MV-4-11 (cell line): ENCODE measurements at places on chromosomes 7 and 10.

DNA sequence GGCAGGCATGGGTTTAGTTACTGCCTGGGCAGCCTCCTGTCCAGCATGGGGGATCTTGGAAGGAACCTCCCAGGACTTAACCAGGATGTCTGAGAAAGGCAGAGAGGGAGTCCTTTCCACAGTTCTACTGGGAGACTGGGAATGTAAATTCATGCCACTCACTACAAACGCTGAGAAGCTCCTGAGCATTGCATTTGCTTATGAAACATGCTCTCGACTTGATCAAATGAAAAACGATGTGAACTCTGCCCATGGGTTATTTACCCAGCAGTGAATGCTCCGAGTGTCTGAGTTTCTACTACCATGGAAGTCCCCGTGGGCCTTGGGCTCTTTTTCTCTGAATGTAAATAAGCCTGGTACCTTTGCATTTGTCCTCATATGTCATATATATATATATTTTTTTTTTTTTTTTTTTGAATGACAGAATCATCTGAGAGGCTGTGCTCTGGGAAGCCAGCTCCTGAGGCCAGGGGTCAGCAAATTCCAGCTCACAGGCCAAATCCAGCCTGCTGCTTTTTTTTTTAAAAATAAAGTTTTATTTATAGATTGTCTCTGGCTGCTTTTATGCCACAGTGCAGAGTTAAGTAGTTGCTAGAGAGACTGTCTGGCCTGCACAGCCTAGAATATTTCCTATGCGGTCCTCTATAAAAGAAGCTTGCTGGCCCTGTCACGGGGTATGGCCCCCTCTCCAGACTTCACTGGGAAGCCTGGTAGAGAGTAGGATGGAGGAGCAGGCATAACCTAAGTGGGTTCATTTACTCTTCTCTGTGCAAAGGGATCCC, 21.4 kb upstream of the RAPGEF5 start:
- DNase-seq: no peak

DNA sequence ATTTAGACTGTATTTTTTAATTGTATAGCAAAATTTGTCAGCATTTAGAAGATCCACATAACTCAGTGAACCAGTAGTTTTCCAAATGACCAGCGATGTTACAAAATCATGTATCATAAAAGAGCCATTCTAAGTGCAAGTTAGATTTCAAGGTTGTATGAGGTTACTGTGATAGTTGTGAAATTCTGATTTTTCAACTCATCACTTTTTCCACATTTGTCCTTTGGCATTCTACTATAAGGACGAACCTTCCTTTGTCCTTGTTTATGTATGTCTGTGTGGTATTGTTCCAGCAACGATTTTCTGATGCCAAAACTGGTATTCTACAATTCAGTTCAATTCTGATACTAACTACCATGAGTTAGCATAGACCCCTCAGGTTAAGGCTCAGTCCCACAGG, 64.2 kb downstream of the TAX1BP1 start:
- no peak for DNase-seq

- DNase-seq: no peak
These were observed 208.0 kb upstream of the FERD3L start for GRCh38 chr7:19353180-19353579.

DNA sequence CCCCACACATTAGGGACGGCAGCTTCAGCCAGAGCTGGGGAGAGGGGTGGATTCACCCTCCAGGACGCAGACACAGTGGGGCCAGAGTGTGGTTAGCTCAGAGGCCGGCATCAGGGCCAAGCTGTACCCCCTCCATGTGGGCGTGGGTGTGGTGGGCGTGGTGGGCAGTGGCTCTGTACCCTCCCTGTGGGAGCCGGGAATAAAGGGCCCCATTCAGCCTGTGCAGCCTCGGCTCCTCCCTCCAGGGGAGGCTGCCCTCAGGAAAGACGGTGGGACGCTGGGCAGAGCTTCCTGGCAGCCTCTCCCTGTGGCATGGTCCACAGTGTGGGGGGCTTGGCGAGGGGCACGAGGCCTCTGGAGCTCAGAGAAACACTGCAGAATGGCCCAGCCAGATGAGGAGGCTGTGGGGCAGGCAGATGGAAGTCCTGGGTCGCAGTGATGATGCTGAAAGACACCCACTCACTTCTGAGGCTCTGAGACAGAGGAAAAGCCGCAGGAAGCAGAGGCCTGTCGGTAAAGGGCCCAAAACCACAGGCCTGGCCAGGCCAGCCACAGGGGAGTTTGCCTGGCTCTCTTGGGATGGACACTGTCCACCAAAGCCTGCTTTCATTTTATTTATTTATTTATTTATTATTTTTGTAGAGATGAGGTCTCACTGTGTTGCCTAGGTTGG, 108.0 kb downstream of the SH3PXD2A start:
- DNase-seq: no peak

- DNase-seq: peak; percentile 10
These were observed 881 bp upstream of the SSBP1 start for GRCh38 chr7:141737118-141737835.

GRCh38 chr10:90658791-90659190, 199.0 kb downstream of the HTR7 start:
- DNase-seq: no peak

DNA sequence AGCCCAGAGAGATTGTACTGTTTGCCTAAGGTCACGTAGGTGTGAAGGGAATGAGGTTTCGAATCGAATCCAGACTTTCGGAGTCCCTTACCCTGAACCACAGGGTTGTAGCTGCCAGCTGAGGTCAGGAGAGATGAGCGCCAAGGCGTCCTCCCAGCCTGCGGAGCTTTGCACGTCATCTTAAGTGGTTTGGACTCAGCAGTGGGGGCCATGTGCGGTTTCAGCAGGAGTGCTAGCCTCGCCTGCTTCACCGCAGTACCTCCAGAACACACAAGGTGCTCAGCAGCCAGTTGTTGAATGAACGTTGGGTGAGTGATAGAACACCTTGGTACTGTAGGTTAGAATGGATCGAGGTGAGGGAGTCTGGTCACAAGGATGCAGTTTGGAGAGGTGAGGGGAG, 74.9 kb upstream of the PPIF start:
- DNase-seq: no peak

- peak; percentile 17 for DNase-seq
These were observed 3.8 kb upstream of the NRCAM start for GRCh38 chr7:108459922-108460551.

DNA sequence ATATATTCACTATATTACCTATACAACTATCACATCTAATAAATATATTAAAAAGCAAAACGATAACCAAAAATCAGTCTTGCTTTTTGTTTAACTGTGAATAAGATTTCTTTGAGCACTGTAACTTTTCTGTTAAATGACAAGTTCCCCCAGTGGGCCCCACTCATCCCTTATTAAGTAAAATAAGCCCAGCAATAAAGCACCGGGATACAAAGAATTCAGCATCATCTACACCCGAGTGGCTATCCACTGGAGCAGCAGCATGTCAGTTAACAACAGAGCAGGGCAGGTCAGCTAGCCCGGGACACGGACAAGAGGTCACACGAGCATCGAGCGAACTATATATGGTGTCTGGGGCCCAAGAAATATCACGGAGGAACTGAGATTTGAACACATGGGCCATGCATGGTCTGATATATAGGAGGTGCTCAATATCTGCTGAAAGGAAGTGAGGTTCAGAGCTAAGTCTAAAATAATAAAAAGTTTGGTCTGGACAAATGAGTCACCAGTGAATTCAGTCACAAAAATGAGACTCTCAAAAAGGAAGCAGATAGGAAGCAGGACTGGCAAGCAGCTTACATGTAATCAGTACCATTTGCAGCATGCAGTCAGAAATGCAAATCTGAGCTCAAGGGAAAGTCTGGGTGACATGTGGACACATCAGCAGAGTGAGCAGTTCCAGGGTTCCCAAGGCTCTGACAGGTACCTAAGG, 4.1 kb downstream of the ERCC6 start:
- DNase-seq: peak; percentile 81

- DNase-seq: no peak
These were observed 90.0 kb downstream of the ST7 start for GRCh38 chr7:117043108-117043825.

DNA sequence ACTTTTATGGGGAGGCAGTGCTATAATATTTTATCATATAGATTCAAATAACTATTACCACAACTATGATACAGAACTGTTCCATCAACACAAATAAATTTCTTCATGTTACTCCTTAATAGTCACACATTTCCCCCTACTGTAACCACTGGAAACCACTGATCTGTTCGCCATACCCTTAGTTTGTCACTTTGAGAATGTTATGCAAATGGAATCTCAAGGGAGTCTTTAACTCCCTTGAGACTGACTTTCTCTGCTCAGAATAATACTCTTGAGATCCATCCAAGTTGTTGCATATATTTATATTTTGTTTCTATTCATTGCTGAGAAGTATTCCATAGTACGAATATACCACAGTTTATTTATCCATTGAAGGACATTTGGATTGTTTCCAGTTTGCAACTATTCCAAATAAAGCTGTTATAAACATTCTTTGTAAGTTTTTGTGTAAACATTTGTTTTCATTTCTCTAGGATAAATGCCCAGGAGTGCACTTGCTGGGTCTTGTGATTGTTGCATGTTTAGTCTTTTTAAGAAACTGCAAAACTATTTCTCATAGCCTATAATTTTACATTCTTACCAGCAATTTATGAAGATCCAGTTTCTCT, 19.7 kb upstream of the PON2 start:
- DNase-seq: no peak

DNA sequence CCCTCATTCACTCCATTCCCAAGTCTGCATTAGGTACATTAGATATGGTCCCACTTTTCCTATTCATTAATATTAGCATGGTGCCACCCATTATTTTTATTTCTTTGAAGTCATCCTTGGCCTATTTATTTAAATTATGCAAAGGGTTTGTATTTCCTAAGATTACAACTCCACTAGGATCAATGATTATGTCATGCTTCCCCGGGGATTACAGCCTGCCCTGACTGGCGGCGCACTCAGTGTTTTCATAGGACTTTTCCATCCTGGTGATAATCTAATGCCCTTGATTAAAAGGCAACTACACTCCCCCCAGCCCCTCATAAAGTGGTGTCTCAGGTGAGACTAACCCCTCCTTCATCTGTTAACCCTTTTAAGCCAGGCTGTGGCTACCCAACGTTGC, 187.2 kb downstream of the POU6F2 start:
- no peak for DNase-seq

- no peak for DNase-seq
These were observed 108.6 kb downstream of the SEMA3A start for GRCh38 chr7:84085998-84086397.

- no peak for DNase-seq
These were observed 221.0 kb downstream of the CDK14 start for GRCh38 chr7:90817151-90817550.

GRCh38 chr7:32564542-32564941, 69.3 kb downstream of the AVL9 start:
- DNase-seq: peak; percentile 36

GRCh38 chr10:121880895-121881294, 46.9 kb downstream of the ATE1 start:
- peak; percentile 81 for DNase-seq

DNA sequence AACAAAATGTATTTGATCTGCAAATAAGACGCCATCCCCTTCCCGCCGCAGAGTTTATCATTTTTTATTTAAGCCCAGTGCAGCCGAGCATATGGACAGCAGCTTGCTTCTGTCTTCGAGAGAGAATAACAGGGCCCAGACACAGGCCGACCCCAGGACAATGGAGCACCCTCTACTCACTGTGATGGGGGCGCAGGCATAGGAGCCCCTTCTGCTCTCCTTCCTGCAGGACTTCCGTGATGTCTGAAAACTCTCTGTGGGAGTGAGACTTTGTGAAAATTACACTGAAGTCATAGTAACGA, 134.8 kb downstream of the OAT start:
- DNase-seq: no peak

GRCh38 chr7:151186640-151187408, at the start of gene ASB10:
ASB10 (minus strand) TSS chr7:151187250; CDS start chr7:151187130, 120 bp downstream.
- DNase-seq: no peak

GRCh38 chr7:83178066-83178465, 15.4 kb upstream of the PCLO start:
- no peak for DNase-seq

DNA sequence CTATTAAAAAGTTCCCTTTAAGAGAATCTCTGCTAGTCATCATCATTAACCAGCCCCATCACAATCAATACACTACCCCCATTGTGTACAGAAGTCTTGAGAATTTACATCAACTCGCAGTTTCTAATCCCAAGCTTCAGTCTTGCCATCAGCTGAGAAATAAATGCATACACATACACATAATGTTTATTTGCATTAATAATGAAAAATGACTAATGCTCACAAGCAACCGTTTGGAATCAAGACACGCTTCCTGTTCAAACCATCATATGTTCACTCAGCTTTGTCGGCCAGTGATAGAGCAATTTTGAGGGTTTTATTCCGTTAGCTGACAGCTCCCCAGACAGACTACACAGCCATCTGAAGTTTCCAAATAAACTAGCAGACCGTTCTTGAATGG, 287.1 kb downstream of the SFMBT2 start:
- no peak for DNase-seq

DNA sequence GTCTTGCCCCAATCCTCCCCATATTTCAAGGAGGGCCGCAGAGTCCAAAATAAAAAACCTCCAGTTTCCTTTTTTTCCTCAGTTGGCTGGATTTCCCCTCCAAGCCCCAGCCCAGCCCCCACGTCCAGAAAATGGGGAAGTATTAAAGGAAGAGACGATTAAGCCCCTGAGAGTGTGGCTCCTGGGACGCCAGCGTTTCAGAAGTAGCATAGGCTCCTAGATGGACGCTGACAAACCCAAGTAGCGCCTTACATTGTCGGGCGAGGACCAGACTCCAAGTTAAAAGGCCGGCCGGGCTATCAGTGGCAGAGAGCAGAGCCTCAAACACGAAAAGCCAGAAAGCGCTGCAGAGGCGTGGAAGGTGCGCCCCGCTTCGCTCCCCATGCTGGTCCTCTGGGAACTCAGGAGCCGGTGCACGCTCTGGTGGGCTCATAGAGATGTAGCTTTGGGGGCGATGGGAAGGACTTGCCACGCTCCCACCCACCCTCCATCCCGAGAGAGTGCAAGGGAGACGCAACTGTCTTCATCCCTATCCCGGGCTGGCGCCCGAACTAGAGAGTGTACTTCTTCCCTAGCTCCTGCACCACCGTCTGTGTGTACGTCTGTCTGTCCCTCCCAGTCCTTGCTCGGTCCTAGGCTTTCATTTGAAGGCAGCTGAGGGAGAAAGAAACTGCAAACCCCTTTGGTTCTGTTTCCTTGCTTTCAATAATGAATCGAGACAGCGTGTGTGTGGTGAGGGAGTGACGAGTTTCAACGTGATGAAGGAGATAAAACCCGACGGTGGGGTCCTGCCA, 6.3 kb upstream of the EMX2 start:
- DNase-seq: no peak

DNA sequence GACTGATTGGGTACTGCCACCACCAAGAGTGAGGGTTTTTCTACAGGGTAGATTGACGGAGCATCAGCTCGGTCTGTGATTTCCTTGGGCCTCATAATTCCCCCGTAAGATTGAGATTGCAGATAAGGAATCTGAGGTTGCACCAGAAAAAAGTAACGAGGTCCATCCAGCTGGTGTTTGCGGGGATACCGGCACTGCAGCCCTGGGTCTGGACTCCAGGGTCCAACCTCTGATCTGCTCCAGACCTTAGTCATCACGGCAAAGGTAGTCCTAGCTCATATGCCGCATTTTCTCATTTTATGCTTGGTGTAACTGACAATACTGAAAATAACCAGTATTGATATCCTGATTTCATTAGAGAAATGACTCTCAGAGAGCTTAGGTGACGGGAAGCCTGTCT, 3.9 kb downstream of the CARD11 start:
- DNase-seq: no peak
